NAMALWA (cell line): ENCODE measurements at places on chromosomes 2 and 18.

- no peak for DNase-seq
Observed at GRCh38 chr18:58359218-58359617, 269.7 kb downstream of the ALPK2 start.

DNA sequence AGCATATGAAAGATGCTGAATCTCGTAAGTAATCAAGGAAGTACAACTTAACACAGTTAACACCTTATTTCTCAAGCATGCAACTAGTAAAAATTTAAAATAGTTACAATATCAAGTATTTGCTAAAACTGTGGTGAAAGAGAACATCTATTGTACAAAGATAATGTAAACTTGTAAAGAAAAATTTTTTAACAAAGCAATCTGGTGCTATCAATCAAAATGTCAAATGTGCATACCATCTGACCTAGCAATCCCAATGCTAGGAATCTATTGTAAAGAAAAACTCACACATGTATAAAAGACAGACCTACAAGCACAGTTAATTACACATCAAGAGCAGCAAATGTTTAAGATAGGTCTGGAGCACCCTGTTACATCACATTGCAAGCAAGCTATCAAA lies 90.1 kb downstream of the SLC66A3 start:
- no peak for DNase-seq

GRCh38 chr18:6621437-6621836 lies 108.1 kb upstream of the ARHGAP28 start:
- no peak for DNase-seq

DNA sequence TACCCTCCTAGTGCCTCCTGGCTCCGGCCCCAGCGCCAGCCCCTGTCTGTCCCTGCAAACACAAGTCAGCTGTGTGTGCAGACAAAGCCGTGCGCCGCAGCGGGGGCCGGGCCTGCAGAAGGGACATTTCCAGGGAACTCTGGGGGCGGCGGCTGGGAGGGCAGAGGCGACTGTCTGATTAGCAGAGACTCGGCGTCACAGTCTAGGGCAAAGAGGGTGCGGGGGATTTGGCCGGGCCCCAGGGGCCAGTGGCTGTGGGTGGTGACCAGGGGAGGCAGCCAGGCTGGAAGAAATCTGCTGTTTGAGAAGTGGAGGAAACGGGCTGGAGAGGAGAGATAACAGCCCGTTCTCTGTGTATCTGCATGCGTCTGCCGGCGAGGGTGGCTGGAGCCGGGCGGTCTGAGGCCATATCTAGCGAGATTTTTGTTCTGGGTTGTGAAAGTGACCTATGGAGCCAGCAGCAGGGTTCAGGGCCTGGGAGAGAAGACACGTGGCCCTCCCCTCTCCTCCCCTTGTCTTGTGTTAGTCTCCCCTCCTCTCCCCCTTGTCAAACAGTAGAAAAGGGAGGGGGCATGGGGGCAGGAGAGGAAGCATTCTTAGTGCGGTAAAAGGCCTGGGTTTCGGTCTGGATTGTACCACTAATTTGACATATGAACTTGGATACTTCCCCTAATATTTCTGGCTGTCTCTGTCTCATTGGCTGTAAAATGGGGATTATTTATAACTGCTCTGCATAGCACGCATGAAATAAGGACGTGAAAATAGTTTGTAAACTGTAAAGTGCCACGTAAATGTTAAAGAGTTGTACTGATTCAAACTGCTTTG lies 169.4 kb downstream of the SMAD7 start:
- DNase-seq: no peak

GRCh38 chr18:50594942-50595341 lies 35.1 kb downstream of the MAPK4 start:
- DNase-seq: no peak

DNA sequence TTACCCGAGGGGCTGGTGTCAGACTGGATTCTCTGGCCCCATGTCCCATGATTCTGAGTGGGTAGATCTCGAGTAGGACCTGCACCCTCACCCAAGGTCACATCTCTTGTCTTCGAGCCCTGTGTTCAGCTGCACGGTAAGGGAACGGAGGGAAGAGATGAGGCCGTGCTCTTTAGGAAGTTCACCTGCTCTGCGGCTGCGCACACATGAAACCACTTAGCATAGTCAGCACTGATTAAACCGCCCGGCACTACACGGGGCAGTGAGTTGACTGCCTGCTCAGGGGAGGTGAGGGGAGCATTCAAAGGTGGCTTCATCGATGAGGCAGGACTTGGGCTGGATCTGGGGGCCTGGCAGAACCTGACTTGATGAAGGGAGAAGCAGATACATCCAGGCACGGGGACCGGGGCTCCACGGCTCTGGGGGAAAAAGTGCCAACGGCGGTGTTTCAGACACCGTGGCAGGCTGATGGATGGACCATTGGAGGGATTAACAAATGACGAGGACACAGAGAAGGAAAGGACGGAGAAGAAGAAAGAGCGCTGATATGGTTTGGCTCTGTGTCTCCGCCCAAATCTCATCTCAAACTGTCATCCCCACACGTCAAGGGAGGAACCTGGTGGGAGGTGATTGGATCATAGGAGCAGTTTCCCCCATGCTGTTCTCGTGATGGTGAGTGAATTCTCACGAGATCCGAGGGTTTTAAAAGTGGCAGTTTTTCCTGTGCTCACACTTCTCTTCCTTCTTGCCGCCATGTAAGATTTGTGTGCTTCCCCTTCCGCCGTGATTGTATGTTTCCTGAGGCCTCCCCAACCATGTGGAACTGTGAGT lies 248.6 kb downstream of the CYP26B1 start:
- DNase-seq: no peak
